ENCODE measurements at places on chromosomes 2 and 18.

DNA sequence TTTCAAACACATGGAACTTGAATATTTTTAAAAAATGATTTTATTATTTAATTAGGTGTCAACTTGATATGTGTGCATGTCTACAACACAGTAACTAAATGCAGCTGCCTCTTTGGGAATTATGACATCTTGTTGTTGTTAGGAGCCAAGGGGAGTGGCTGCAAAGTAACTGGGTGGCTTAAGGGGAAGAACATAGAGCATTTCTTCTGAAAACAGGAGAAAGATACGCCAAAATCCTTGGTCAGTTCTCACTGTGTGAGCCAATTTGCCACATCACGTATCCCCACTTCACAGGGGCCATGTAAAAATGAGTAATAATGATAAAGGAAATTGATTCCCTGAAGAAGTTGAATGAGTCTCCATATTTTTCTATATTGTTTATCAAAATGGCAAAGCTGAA lies 309.8 kb upstream of the COL3A1 start:
- DNase-seq = no peak

DNA sequence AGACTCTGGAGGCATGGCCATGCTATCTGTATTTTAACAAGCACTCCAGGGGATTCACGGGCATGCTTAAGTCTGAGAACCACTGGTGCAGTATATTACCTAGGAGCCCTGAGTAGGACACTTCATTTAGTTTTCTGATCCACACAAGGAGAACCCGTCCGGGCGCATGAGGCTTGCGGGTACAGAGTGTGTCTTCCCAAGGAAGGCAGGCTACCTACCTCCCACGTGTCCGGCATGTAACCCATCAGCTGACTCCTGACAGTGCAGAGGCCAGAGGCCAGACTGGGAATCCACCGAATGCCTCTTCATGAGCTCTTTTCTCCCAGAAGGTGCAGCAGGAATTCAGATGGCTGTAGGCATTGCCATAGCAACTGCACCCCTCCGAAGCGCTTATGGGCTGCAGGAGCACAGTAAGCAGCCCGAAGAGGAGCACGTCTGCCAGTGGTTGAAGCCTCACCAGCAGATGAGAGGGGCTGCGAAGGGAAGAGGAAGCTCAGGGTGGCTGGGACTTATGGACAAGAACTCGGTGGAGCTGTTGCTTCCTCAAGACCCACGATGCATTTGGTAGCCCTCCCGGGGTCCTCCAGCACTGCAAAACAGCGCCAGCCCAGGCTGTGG lies 33.8 kb upstream of the DNMT3A start:
- no peak for DNase-seq

GRCh38 chr2:172354347-172354746 lies 73.0 kb upstream of the ITGA6 start:
- DNase-seq = no peak

- no peak for DNase-seq
Measured at GRCh38 chr18:63079114-63079513, 240.5 kb downstream of the BCL2 start.

DNA sequence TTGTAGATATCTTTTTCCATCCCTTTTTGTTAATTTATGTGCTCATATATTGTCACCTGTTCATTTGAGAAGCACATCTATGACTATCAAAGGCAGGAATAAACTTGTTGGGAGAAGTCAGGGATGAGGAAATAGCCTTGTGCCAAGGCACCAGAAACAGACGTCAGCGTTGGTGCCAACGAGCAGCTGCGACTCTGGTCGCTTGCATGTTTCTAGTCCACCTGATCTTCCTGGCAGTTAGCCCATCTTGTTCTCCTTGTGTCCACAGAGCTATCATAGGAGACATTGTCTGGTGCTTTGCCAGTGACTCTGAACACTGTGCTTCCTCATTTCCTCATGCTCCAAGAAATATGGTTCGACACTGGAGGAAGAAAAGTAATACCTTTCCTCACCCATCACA lies 374.4 kb downstream of the PTPRM start:
- DNase-seq = no peak

GRCh38 chr2:232512602-232513001 lies 7.6 kb upstream of the PRSS56 start:
- DNase-seq = no peak
